ENCODE measurements at places on chromosomes 3 and 15. TPM values are rescaled to one million over a fixed set of nuclear protein-coding genes. Genes with fewer than 3 reads are reported as not detected.

DNA sequence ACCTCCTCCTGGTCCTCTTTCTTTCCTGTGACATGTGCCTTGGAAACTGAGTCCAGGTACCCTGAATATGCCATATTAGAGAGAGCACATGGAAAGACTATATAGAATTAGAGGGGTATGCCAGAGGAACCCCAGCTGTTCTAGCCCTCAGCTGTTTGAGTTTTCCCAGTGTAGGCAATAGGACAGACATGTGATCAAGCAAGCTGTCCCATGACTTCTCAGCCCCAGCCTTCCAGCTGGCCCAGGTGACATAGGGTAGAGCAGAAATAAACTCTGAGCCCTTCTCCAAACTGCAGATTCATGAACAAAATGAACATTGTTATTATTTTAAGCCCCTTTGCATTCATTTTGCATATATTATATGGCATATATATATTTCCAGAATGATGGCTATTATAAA is 118.7 kb downstream of the PPM1L start:
- no peaks in the 10 kb centered on the region for H3K4me1 ChIP-seq

The IL17RB gene
- total RNA-seq: 2.2 TPM

DNA sequence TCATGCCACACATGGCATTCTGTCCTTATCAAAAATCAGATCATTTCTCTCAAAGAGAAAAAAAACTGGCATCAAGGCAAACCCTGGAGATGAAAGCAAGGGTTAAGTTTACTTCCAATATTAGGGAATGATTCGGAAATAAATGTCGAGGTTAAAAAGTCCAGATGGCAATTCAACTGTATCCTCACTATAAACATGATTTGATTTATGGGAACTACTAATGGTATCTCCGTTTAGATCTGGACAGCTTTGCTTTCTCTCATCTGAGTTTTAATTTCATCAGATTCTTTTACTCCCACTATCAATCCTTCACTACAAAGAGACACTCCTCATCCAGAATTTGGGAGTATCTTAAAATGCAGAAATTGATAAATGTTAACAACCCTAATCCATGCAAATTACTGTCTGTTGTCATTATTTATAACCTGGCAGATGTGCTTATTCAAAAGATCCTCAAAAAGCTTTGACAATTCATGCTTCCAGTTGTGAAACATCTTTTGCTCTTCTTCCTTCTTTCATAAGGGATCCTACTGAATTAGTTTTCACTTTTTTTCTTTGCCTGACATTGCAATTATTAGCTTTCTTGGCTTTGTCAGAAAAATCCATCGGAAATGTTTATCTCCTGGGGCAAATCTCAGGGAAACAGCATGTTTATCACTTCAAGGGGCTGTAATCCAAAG is 903.2 kb downstream of the MCTP2 start:
- no peak overlapping the region for H3K4me3 ChIP-seq
- H3K27me3 ChIP-seq: no peaks in the 10 kb centered on the region
- H3K4me1 ChIP-seq: no peaks in the 10 kb centered on the region
- DNase-seq: no peak
- H3K36me3 ChIP-seq: no peaks in the 10 kb centered on the region

GRCh38 chr3:23712656-23713559 is 92.8 kb upstream of the UBE2E1 start:
- H3K36me3 ChIP-seq: no peaks in the 10 kb centered on the region
- no peak for DNase-seq
- no peak overlapping the region for H3K4me3 ChIP-seq
- no peak overlapping the region for H3K27ac ChIP-seq

GRCh38 chr3:184604615-184605290 is 43.2 kb downstream of the EPHB3 start:
- peaks cover 2% of the 10 kb centered on the region for H3K36me3 ChIP-seq
- no peak overlapping the region for H3K27ac ChIP-seq
- no peak overlapping the region for H3K4me3 ChIP-seq
- no peak for DNase-seq

GRCh38 chr15:61337541-61337940 is 108.4 kb upstream of the RORA start:
- no peak overlapping the region for H3K27ac ChIP-seq
- no peaks in the 10 kb centered on the region for H3K27me3 ChIP-seq
- no peak overlapping the region for H3K4me3 ChIP-seq
- no peak for DNase-seq
- H3K36me3 ChIP-seq: no peaks in the 10 kb centered on the region

The LDHAL6B gene
- not detected for total RNA-seq

DNA sequence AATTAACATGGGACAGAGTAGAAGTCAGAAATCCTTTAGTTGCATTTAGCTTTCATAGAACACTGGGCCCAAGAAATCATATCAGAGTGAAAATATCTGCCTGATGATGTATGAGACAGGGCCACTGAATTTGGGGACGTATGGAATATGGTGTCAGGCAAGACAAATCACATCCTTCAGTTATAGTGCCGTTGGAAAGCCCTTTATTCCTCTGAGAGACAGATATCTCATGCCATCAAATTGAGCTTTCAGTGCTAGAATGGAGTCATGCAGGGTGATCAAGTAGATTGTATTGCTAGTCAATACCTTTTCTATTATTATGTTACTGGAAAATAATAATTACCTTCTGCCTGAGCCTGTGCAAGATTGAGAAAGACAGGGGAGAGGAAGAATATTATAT is 398.2 kb upstream of the RARB start:
- H3K4me1 ChIP-seq: no peaks in the 10 kb centered on the region
- no peak overlapping the region for H3K4me3 ChIP-seq
- H3K36me3 ChIP-seq: no peaks in the 10 kb centered on the region
- DNase-seq: no peak

DNA sequence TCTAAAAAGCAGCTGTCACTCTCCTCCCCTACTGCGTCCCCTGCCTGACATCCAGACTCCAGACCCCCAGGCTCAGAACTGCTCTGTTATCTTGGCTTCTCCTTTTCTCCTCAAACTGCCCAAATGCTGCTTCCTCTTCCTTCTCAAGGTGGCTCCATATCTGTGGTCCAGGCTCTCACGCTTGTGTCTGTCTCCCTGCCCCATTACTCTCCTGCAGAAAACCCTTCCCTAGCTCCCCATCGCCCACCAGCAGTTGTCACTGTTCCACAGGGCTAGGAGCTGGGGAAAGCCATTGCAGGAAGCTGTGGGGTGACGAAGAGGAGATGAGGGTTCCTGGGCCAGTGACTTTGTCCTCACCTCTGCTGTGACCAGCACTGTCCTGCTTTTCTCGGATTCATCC is 30.7 kb upstream of the CGNL1 start:
- no peak overlapping the region for H3K4me3 ChIP-seq
- H3K27ac ChIP-seq: no peak overlapping the region
- no peaks in the 10 kb centered on the region for H3K4me1 ChIP-seq
- no peak for DNase-seq

The ARNT2 gene
- not detected for total RNA-seq

DNA sequence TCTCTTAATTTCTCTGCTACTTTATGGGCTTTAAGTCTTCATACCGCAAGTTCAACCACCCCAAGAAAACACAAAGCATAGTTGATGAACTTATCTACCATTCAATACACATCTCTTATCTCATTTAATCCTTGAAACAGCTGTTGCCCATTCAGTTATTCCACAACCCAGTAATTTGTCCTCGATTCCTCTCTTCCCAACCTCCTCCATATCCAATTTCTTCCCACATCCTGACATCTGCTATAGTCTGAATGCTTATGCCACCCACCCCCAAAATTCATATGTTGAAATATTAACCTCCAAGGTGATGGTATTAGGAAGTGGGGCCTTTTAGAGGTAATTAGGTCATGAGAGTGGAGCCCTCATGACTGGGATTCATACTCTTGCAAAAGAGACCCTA is 345.4 kb downstream of the ERC2 start:
- H3K27me3 ChIP-seq: no peaks in the 10 kb centered on the region
- H3K27ac ChIP-seq: no peak overlapping the region
- H3K36me3 ChIP-seq: no peaks in the 10 kb centered on the region

DNA sequence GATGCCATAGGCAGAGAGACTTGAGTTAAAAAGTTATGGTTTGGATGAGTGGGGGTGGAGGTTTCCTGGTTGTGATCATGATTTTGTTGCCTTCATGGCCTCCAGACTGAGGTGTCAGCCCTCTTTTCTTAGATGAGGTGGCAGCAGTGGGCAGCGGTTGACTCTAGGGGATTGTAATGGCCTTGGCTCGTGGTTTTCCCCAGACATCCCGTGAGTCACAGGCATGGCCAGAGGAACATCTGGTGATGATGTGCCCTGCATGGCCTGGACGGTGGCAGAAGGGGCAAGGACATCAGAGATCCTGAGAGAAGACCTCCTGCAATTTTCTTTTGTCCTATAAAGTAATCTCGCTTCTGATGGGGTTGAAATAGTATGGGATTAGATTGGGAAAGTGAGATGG is 12.4 kb downstream of the RETNLB start:
- H3K27me3 ChIP-seq: peaks cover 4% of the 10 kb centered on the region
- no peaks in the 10 kb centered on the region for H3K4me1 ChIP-seq

GRCh38 chr3:7447197-7447769 is 586.4 kb downstream of the GRM7 start:
- no peaks in the 10 kb centered on the region for H3K4me1 ChIP-seq
- no peaks in the 10 kb centered on the region for H3K27me3 ChIP-seq
- H3K4me3 ChIP-seq: no peak overlapping the region
- H3K36me3 ChIP-seq: no peaks in the 10 kb centered on the region
- no peak for DNase-seq
- H3K27ac ChIP-seq: no peak overlapping the region

GRCh38 chr3:17579289-17580031 is 163.0 kb downstream of the TBC1D5 start:
- peaks cover 6% of the 10 kb centered on the region for H3K4me1 ChIP-seq
- H3K27ac ChIP-seq: no peak overlapping the region
- peak; percentile 57 for DNase-seq
- peaks cover 5% of the 10 kb centered on the region for H3K36me3 ChIP-seq

The NSMCE3 gene
- total RNA-seq: 8.9 TPM

- no peaks in the 10 kb centered on the region for H3K27me3 ChIP-seq
- DNase-seq: no peak
- no peak overlapping the region for H3K4me3 ChIP-seq
- no peaks in the 10 kb centered on the region for H3K4me1 ChIP-seq
- H3K36me3 ChIP-seq: peaks cover 4% of the 10 kb centered on the region
- H3K27ac ChIP-seq: no peak overlapping the region
These were observed 57.5 kb downstream of the GHSR start for GRCh38 chr3:172390792-172391191.

GRCh38 chr15:88401996-88402656 is 65.1 kb downstream of the MRPL46 start:
- H3K4me1 ChIP-seq: peaks cover 4% of the 10 kb centered on the region
- H3K36me3 ChIP-seq: no peaks in the 10 kb centered on the region
- no peak overlapping the region for H3K27ac ChIP-seq
- DNase-seq: peak; percentile 59
- no peak overlapping the region for H3K4me3 ChIP-seq

GRCh38 chr3:42590989-42591756 is 513 bp downstream of the SS18L2 start:
- H3K27me3 ChIP-seq: no peaks in the 10 kb centered on the region
- peaks cover 29% of the 10 kb centered on the region for H3K36me3 ChIP-seq
- peak; percentile 66 for DNase-seq
- peaks cover 47% of the 10 kb centered on the region for H3K4me1 ChIP-seq
- peak overlapping the region; percentile 96 for H3K27ac ChIP-seq

- peaks cover 79% of the 10 kb centered on the region for H3K27me3 ChIP-seq
- DNase-seq: no peak
- H3K4me1 ChIP-seq: peaks cover 9% of the 10 kb centered on the region
- peak within 1 kb of the TSS; percentile 66 for H3K4me3 ChIP-seq
- no peaks in the 10 kb centered on the region for H3K36me3 ChIP-seq
These were observed at the start of gene IGDCC3 for GRCh38 chr15:65377976-65378366. Gene IGDCC3 (minus strand): TSS chr15:65378002. CDS start chr15:65377788, 214 bp downstream.

The BSN gene
- total RNA-seq: 0.09 TPM

The UCN2 gene
- not detected for total RNA-seq

The CLDN1 gene
- total RNA-seq: 0.33 TPM

GRCh38 chr15:36742696-36743095 is 163.3 kb downstream of the CDIN1 start:
- H3K27ac ChIP-seq: no peak overlapping the region
- DNase-seq: no peak
- H3K27me3 ChIP-seq: no peaks in the 10 kb centered on the region
- no peaks in the 10 kb centered on the region for H3K4me1 ChIP-seq
- H3K4me3 ChIP-seq: no peak overlapping the region

GRCh38 chr3:162978136-162978535 is 1481.5 kb downstream of the OTOL1 start:
- H3K4me3 ChIP-seq: no peak overlapping the region
- no peaks in the 10 kb centered on the region for H3K27me3 ChIP-seq
- no peaks in the 10 kb centered on the region for H3K36me3 ChIP-seq
- H3K4me1 ChIP-seq: no peaks in the 10 kb centered on the region

GRCh38 chr3:107347751-107348150 is 29.5 kb upstream of the CCDC54 start:
- DNase-seq: no peak
- no peak overlapping the region for H3K27ac ChIP-seq
- H3K27me3 ChIP-seq: peaks cover 4% of the 10 kb centered on the region
- H3K4me3 ChIP-seq: no peak overlapping the region
- no peaks in the 10 kb centered on the region for H3K4me1 ChIP-seq

DNA sequence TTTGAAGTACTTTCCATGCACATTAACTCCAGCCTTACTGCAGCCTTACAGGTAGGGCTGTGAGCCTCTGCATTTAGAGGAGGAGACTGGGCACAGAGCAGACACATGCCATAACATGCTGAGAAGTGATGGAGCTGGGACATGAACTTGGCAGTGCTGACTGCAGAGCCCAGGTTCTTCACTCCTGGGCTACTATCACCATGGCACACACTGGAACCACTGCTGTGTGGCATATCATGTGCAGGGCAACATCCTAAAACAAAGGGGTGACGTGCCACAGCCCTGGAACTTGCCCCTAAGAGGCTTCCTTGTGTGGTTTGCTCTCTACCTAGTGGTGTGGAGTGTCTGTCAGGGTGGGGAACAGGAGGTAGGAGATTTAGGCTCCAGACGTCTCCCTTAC is 25.4 kb downstream of the EHD4 start:
- H3K27ac ChIP-seq: no peak overlapping the region
- no peaks in the 10 kb centered on the region for H3K27me3 ChIP-seq
- H3K4me1 ChIP-seq: peaks cover 12% of the 10 kb centered on the region
- no peak for DNase-seq

DNA sequence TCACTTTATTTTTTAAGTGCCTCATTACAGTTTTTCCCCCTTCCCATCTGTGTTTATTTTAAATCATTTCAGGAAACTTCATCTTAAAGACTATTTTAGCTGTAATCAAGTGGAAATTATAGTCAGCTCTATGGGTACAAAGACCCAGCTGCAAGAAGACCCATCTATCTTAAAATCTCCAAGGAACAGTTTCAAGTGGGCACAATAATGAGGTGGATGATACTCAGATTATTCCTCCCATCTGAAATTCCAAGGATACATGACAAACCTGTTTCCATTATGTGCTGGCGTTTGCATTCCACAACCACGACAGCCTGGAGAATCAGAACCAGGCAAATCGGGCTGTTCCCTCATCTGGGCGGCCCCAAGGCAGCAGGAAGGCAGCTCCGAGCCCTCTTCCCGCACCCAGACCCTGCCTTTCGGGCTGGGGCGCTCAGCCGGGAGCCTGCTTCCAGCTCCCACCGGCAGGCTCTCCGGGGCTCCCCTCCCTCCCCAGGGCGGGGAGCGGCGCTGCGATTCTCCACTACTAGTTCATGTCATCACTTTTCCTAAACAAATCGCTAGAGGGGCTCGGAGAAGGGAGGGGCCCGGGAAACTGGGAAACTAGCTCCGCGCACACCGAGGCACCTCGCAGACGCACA is at the start of gene MGLL:
Gene MGLL (minus strand): TSS at position 475 of the 641 bp plus-strand sequence. CDS start 197 bp downstream, at position 278.
- H3K4me1 ChIP-seq: peaks cover 12% of the 10 kb centered on the region
- H3K36me3 ChIP-seq: no peaks in the 10 kb centered on the region
- peak within 1 kb of the TSS; percentile 88 for H3K4me3 ChIP-seq
- H3K27ac ChIP-seq: peak within 1 kb of the TSS; percentile 78
- DNase-seq: no peak

All from activated CD4-positive, alpha-beta T cell treated with anti-CD3 and anti-CD28 coated beads, Interleukin-2, amount 10 ng/mL, durations not matched to agents 24 days and 14 days (primary cell).